MV-4-11 (cell line): ENCODE measurements at places on chromosomes 3 and 15.

DNA sequence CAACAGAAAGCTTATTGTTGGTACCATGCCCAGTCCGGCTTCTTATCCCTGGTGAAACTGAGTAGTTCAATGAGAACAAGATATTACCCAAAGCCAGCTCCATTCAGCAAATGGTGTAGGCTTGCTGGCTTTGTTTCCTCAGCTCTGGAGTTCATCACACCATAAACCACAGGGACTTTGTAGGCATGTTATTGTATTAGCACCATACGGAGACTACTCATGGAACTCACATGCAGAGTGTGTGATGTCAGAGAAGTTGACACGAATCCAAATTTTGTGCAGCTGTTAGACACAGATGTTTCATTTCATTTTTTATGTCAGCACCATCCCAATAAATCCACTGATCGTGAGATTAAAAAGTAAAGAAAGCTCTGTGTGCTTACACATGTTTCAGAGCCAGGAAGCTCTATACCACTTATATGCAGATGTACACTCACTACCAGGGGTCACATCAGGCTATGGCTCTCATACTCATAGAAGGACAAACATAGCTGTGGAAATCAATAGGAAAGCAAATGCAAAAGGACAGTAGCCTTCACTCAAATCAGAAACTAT lies 63.4 kb upstream of the LEKR1 start:
- DNase-seq, result no peak

- no peak for DNase-seq
Observed at GRCh38 chr15:63276342-63277037, 915 bp upstream of the APH1B start.

DNA sequence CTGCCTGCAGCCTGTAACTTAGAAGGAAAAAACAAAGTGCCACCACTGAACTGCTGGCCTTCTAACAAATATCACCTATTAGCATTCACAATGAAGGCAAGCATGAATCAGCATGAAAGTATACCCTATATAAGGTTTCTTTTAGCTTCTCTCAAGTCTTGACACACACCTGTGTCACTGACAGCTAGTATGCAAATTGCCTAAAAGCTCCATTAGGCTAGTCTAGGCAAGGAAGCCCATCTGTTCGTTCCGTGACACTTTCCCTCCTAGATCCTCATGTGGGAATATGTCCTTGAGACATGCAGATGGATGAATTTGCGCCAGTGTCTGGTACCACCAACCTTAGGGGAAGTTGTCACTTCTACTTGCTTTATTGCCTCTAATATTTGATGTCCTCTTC lies 129.3 kb downstream of the RBMS3 start:
- DNase-seq, result no peak

DNA sequence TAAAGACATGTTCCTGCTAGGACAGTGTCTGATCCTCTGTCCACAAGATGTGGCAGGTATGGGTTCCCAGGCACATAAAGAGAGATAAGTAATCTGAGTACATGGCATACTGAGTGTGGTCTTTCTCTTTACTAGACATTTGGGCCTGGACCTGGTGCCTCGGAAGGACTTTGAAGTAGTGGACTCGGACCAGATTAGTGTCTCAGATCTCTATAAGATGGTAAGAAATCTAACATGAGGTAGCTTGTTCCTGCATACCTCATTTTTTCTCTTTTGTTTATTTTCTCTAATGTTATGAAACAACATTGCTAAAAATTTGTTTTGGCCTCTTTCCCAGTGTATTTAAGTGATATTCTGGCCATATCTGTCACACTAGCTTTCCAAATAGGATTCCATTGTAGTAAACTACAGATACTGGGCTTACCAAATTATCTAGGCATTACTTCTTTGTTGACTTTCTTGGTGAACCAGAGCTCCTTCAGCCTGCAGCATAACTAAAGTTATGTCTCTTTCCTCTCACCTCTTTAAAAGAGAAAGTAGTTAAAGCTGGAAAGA lies 309.8 kb upstream of the MANF start:
- no peak for DNase-seq

DNA sequence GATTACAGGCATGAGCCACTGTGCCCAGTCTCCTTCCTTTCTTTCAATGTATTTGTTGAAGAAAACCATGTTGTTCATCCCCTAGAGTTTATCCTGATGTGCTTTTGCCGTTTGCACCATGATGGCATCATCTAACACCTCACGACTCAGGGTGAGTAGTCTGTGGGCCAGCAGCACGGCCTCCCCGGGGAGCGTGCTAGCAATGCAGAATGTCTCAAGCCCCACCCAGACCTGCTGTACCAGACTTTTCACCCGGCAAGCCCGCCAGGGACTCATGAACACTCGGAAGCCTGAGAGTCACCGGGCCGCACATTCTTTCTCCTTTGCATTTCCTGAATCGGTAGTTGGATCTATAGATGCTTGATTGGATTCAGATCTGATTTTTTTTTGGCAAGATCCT lies 64.6 kb downstream of the RPN1 start:
- DNase-seq, result no peak

GRCh38 chr3:31142139-31142538 lies 247.7 kb upstream of the GADL1 start:
- no peak for DNase-seq

- DNase-seq, result no peak
Observed at GRCh38 chr3:29898171-29898965, 617.5 kb downstream of the RBMS3 start.

- DNase-seq, result no peak
Observed at GRCh38 chr3:57184526-57184925, 15.3 kb downstream of the HESX1 start.

DNA sequence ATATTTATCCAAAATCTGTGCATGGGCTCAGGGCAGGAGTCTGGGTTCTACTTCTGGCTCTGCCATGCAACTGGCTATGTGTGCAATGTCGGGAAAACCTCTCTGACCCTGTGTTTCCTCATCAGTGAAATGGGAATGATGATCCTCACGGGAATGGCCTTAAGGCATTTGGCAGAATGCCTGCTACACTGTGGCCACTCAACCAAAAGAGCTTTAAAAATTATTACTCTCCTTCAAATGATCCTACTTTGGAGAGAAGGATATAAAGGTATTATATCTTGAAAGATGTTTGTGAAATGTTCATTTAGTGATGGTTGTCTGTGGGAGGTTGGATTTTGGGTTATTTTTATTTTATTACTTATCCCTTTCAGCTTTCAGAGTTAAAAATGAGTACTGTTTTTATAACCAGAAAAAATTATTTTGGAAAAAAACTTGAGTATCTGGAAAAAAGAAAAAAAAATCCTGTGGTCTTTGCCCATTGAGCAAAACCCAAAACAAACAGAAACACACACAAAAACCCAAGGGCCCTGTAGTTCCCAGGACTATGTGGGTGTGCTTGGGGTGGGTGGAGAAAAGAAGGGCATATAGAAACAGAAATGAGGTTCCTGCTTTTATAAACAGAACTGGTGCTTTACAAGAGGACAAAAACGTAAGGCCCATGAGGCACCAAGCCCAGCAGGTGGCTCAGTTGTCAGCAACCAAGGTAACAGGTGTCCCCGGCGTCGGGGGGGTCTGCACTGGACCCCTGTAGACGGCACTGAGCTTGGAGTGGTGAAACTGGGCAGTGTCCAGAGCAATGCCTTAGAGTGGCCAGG lies 22.0 kb downstream of the RGMA start:
- no peak for DNase-seq

DNA sequence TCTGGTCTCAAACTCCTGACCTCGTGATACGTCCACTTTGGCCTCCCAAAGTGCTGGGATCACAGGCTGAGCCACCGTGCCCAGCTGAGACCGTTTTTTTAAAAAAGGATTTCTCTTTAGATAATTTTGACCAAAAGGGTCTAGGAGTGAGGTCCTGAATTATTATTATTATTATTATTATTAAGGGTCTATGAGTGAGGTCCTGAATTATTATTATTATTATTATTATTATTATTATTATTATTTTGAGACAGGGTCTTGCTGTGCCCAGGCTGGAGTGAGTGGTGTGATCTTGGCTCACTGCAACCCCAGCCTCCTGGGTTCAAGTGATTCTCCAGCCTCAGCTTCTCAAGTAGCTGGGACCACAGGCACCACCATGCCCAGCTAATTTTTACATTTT lies 20.6 kb upstream of the ARID3B start:
- DNase-seq, result no peak

- no peak for DNase-seq
Observed at GRCh38 chr3:30625541-30626438, 19.4 kb downstream of the TGFBR2 start.

DNA sequence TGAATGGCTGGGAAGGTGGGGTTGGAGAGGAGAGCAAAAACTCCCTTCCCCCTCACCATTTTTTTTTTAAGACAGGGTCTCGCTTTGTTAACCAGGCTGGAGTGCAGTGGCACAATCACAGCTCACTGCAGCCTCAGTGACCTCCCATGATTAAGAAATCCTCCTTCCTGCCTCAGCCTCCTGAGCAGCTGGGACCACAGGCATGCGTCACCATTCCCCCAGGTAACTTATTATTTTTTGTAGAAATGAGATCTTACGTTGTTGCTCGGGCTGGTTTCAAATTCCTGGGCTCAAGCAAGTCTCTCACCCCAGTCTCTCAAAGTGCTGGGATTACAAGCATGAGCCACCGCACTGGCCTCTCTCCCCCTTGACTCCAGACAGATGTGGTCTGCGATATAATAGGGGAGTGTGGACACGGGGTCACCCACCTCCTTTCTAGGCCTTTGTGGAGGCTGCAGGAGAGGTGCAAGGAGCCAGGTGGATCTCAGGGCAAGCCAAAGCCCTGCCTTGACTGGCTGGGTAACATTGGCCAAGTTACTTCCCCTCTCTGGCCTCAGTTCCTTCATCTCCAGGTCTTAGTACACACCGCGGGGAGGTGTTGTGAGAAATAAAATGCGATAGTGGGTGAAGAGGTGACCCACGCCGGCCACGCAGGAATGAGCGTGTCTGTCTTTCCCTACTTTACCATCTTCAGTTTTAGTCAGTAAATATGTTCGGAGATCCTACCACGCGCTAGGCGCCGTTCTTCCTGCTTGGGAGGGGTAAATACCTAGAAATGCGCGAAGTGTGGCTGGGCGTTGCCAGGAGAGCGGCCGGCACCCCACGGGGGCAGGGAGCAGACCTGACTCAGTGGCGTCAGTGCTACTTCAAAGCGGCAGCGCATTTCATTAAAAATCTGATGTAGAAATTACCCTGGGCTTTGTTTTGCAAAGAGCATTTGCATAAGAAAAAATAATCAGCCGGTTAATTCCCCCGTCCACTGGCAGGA lies 20.2 kb upstream of the CORO2B start:
- no peak for DNase-seq

DNA sequence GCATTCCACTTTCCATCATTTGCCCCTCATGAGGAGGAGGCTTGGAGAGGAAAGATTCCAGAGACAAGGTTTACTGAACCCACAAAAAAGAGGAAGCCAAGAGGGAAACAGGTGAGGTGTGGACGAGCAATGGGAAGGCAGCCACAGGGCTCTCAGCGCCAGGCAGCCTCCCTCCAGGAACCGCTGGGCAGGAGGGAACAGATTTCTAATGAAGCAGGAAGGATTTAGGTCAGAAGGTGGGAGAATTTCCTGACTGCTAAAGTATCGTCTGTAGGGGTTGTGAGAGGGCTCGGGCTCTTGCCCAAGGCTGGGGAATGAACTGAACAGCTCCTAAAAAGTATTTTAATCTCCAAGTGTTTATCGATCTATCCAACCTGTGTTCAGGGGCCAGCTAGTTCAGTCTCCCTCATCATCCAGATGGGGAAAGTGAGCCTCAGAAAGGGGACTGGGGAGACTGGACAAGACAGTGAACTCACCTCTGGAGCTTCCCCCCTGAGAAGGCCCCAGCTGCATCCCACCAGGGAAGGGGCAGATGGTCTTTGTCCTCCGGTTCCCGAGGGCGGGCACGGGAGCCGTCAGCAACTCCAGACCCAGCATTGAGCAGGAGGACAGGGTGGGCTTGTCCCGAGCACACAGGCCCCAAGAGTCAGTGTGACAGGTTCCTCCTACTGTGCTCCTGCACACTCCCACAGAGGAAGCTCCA lies 10.5 kb downstream of the LOXL1 start:
- no peak for DNase-seq

- no peak for DNase-seq
Observed at GRCh38 chr3:149215515-149215914, 6.1 kb downstream of the CP start.

DNA sequence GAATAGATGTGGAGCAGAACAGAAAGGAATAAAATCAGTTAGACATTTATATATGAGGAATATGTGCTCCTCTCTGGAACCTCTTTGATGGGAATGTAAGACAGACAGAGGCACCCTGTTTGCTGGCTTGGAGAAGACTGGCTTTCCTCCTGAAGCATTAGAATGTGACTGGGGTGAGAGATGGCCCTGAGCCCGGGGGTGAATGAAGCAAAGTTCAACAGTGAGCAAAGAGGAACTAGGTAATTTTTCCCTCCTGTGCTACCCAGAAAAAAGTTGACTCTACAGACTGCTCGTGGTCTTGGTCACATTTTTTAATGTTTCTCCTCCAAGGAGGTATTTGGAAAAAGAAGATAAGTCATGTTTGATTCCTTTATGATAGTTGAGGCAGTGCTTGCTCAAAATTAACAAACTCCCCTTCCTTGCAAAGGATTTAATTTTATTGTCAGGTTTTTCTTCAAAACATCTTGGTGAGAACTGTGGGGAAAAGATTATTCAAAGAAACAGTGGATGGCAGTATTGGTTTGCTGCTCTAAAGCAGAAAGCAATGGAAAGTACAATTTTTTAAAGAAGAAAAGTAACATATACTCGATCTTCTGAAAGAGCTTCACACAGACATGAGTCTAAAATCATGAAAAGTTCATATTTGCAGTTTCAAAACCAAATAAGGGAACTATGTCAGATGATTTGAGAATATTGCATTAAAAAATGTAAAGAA lies 370.4 kb upstream of the CDIN1 start:
- no peak for DNase-seq

- DNase-seq, result no peak
Observed at GRCh38 chr3:31124373-31124772, 229.9 kb upstream of the GADL1 start.

GRCh38 chr3:101819649-101820206 lies 29.6 kb upstream of the NFKBIZ start:
- peak; percentile 80 for DNase-seq

DNA sequence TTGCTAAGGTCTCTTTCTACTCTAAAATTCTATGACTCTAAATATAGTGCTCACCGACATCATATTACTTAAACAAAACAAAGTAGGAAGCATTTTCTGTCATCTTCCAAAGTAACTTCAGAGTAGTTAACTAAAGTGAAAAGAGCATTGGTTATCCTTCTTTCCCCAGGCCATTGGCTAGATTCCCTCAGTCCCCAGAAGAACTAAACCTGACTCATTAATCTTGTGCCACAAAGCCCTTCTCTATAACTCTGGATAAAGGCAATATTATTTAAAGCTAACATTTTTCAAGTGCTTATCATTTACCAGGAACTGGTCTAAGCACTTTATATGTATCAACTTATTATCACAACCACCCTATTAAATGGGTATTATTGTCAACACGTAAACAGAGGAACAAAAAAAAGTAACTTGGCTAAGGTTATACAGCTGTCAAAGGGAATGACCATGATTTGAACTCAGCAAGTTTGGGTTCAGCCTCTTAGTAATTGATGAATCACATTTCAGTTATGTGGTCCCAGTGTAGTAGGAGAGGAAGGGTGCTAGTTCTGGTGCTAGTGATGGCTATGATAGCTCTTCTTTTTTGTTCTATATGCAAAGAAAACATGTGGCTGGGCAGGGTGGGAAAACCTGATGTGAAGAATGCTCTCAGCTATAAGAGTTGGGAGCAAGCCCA lies 304.9 kb downstream of the FGF12 start:
- DNase-seq, result no peak
